Foreskin melanocyte (primary cell): ENCODE measurements at places on chromosomes 2 and 18.

DNA sequence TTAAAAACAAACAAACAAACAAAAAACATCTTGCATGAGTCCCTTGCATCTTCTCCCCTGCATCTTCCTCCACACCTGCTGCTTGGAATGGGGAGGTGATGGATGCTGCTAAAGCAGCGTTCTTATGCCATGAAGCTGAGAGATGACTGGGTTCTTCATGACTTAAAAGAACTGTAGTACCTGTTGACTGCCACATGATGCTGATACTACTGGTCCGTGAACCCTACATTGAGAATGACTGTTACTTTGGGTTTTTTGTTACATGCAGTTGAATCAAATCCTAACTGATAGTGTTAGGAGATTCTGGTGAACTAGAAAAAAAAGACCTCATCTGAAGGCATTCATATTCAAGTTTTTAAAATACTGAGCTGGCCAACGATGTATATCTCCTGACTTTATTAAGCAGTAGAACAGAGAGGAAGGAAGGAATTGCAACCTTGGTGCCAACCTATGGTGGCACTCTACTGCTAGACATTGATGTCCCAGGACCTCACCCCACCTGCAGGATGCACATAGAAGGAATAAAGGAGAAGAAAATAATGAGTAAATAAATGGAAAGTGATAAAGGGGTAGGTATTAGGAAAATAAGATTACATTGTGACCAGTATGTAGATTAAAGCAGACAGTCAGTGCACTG lies 63.2 kb upstream of the SPAG16 start:
- DNase-seq, result no peak

DNA sequence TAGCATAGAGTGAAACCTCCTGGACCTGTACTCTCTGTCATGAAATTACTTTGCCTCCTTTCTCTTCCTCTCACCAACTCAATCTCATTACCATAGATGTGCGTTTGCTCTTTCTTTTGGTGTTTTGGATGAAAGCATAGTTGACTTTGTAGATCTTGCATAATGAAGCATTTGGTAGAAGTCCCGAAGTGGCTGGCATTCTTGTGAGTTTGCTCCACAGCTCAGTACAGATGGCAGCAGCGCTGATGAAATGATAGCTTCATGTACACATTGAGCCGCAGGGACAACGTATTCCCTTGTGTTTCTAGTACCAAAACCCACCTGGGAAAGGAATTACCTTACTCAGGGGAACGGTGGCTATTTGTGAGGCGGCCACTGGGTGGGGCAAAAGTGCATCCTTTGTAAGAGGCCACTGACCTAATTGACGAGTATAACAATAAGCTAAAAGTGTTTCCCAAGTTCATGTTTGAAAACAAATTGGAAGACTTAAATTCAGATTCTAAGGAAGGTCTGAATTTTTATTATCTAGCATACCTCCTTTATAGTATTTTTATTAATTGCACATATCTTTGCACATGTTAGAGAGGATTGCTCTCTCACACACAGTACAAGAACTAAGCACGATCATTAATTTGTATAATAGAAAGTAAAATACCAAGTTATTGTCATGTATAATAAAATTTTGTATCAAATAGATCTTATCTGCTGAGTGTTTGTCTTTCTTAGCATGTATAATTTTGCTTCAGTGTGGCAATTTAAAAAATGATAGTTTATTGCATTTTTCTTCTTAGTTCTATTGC lies 25.4 kb upstream of the CDH7 start:
- DNase-seq, result no peak

DNA sequence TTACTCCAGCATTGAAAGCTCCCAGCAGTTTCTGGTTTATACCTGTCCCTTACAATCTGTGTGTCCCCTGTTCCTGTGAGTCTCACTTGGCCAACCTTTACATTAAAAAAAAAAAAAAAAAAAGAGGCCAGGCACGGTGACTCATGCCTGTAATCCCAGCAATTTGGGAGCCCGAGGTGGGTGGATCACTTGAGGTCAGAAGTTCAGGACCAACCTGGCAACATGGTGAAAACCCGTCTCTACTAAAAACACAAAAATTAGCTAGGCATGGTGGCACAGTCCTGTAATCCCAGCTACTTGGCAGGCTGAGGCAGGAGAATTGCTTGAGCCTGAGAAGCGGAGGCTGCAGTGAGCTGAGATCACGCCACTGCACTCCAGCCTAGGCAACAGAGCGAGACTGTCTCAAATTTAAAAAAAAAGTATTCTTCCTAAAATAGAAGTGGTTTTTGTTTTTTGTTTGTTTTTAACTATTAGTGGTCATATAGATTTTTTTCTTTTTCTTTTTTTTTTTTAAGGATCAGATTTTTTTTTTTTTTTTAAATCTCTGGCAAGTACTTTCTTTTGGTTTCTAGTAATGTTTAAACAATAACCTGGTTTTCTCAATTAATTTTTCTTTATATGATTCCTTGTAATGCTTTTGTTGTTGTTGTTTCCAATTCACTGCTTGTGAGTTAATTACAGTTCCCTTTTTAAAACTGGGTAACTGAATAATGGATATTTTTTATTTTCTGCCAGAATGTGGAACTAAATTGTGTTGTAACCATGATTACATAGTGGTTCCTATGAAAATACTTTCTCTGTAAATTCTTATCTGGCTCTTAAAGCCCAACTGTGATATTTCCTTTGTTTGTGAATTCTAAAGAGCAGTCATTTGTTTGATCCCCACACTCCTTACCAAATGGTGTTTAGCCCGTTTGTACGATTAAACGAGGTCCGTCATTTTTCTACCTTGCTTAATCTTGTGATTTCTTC lies 116.8 kb downstream of the CTAGE1 start:
- no peak for DNase-seq

DNA sequence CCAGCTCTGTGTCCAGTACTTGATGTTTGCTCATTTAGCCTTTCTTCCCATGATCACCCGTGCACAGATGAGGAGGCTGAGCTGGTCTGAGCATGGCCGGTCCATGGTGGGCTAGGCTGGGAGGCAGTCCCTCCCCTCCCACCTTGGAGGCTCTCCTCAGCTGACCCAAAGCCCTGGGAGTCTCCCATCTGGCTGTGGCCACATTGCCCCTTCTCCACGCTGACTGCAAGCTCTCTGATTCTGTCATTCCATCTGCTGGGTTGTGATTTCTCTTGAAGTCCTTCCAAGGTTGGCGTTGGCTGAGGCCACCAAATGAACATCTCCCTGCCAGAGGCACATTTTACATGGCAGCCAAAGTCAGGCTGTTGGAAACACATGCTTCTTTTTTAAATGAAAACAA lies 44.0 kb downstream of the ACKR3 start:
- no peak for DNase-seq

DNA sequence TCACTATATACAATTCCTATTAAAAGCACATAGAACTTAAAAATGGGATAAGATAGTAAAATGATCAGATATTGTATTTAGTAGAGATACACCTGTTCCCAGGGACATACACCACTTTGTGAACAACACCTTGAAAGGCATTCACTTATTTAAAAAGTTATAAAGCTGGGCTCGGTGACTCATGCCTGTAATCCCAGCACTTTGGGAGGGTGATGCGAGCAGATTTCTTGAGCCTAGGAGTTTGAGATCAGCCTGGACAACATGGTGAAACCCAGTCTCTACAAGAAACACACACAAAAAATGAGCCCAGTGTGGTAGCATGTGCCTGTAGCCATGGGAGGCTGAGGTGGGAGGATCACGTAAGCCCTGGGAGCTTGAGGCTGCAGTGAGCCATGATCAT lies 90.9 kb downstream of the RAPGEF4 start:
- DNase-seq, result no peak
